ENCODE measurements at places on chromosomes 1 and 21. TPM values are rescaled to one million over a fixed set of nuclear protein-coding genes. Genes with fewer than 3 reads are reported as not detected.
A peak's percentile ranks its signal among the peaks of the same experiment; 100 is the strongest.

The LHX8 gene
- not detected for total RNA-seq

The SLC1A7 gene
- not detected for total RNA-seq

DNA sequence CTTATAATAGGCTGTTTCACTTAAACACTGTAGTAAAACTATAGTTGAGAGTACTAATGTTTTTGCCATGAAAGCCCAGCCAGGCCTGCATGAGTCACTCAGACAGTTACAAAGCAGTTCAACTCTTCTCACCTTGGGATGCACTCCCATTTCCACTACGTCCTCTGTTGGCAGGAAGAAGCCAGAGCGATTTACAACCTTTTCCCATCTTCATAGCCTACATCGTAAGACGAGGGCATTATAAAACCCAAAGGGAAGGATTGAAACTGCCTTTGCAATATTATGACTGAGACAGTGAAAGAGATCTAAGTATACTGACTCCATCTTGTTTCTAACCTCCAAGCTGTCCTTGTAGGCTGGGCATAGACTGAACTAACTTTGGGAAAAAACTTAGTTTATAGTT is 71.8 kb upstream of the CSF1 start:
- no peaks in the 10 kb centered on the region for H3K27me3 ChIP-seq
- H3K36me3 ChIP-seq: no peaks in the 10 kb centered on the region
- no peak for DNase-seq
- H3K4me1 ChIP-seq: no peaks in the 10 kb centered on the region

DNA sequence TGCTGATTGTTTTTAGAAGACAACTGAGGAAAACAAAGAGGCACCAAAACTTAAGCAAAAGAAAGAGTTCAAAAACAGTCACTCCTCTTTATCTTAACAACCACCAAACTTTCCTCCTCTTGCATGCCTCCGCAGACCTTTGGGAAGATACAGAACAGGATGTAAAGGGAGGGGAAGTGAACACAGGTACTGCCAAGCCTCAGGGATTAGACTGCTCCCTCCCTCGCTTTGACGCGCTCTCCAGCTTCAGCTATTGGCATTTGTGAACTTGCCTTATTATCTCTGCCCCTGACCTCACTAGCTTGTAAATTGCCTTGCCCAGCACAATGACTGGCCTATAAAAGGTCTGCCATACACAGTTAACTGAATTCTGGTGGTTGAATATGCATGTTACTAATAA is 4.8 kb upstream of the SRP9 start:
- H3K27me3 ChIP-seq: no peaks in the 10 kb centered on the region
- H3K4me1 ChIP-seq: peaks cover 32% of the 10 kb centered on the region
- H3K36me3 ChIP-seq: no peaks in the 10 kb centered on the region
- H3K27ac ChIP-seq: peak overlapping the region; percentile 62
- DNase-seq: no peak
- H3K4me3 ChIP-seq: no peak overlapping the region

DNA sequence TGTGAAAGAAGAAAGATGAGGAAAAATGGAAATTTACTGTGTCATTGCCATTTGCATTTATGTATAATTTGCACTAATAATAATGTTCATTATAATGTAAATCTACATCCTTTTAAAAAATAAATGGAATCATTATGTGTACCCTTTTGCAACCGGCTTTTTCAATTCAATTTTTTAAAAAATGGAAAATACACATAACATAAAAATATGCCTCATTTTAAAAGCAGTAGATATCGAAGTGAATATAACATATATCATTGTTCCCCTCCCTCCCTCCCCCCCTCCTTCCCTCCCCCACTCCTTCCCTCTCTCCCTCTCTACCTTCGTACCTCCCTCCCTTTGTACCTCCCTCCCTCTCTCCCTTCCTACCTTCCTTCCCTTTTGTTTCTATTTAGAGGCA is 33.0 kb downstream of the UBE4B start:
- H3K27me3 ChIP-seq: no peaks in the 10 kb centered on the region
- peaks cover 23% of the 10 kb centered on the region for H3K4me1 ChIP-seq
- H3K36me3 ChIP-seq: no peaks in the 10 kb centered on the region
- H3K27ac ChIP-seq: no peak overlapping the region
- no peak for DNase-seq
- no peak overlapping the region for H3K4me3 ChIP-seq

- H3K4me1 ChIP-seq: no peaks in the 10 kb centered on the region
- no peak for DNase-seq
- H3K27me3 ChIP-seq: no peaks in the 10 kb centered on the region
- H3K4me3 ChIP-seq: no peak overlapping the region
Observed at GRCh38 chr1:5566924-5567323, 425.3 kb downstream of the NPHP4 start.

DNA sequence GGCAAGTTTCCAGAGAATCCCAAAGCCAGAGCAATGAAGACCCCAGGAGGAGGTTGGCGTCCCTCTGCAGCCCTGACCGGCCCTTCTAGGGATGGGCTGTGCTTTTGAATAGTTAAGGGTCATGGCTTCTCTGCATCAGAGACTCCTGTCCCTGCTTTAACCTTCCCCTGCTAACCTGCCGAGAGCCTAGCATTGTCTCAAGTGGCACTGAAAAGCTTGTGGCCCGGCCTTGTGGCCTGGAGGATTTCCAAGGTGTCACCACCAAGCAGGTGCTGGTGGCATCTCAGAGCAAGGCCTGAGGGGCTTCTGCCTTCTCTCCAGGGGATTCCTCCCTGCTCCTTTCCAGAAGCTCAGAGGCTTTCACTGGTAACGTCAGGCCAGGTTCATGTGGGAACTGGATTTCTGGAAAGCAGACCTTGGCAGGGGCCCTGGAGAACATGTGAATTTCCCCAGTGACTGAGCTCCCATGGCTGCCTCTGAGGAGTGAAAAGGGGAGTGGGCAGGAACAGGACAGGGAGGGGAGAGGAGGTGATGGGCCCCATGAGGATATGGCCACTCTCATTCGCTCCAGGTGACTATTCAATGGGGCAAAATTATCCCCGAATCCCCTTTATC is 409.9 kb downstream of the PTPRU start:
- no peak overlapping the region for H3K27ac ChIP-seq
- no peaks in the 10 kb centered on the region for H3K4me1 ChIP-seq
- no peaks in the 10 kb centered on the region for H3K36me3 ChIP-seq
- H3K4me3 ChIP-seq: no peak overlapping the region

DNA sequence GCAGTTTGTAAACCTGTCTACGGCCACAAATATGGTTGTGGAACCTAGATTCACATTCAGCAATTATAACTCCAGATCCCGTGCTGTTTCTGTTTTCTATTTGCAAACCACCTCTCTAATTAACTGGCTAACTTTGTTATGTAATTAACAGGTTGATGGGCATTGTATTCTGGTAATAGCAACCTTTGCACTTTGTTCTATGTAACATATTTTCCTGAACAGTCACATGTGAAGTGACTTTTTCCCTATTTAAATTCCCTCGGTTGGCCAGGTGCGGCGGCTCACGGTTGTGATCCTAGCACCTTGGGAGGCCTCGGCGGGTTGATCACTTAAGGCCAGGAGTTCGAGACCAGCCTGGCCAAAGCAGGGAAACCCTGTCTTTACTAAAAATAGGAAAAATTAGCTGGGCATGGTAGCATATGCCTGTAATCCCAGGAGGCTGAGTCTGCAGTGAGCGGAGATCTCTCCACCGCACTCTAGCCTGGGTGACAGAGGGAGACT is 1.4 kb downstream of the ACADM start:
- peak; percentile 35 for DNase-seq
- no peak overlapping the region for H3K4me3 ChIP-seq
- peak overlapping the region; percentile 94 for H3K27ac ChIP-seq
- H3K27me3 ChIP-seq: no peaks in the 10 kb centered on the region
- H3K4me1 ChIP-seq: peaks cover 18% of the 10 kb centered on the region

DNA sequence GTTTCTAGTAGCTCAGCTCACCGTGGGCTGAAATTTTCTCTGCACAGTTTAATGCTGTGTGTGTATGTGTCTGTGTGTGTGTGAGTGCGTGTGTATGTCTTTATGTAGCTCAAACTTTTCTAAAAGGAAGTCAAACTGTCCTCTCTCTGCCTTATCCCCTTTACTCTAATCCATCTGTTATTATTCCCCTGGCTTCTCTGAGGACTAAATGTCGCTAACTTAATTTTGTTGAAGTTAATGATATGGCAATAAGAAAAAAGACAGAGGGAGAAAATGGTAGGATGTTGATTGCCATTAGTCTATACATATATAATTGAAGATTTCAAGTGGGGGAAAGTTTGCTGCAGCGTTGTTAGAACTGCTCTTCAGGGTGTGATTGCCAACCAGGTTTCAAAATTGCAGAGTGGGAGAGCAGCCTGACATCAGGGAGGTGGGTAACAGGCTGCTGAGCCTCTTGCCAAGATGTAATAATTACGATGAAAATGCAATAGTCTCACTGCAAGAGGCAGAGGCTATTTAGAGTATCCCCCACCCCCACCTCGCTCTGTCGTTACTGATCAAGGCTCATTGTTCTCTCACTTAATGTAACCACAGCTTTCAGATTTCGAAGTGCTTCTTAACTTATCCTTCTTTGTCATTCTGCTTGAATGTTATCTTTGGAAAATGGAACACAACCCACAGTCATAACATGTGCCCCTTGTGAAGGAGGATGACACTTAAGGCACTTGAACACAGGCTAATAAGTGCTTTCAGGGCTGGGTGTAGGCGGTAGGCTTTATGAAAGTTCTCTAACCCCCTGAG is 559.0 kb upstream of the PLXNA2 start:
- no peaks in the 10 kb centered on the region for H3K4me1 ChIP-seq
- no peak overlapping the region for H3K4me3 ChIP-seq
- H3K27me3 ChIP-seq: no peaks in the 10 kb centered on the region
- DNase-seq: no peak
- H3K27ac ChIP-seq: no peak overlapping the region
- no peaks in the 10 kb centered on the region for H3K36me3 ChIP-seq

GRCh38 chr1:56833088-56833487 is 13.9 kb upstream of the FYB2 start:
- no peak for DNase-seq
- H3K27ac ChIP-seq: no peak overlapping the region
- no peak overlapping the region for H3K4me3 ChIP-seq
- no peaks in the 10 kb centered on the region for H3K36me3 ChIP-seq

- H3K27ac ChIP-seq: no peak overlapping the region
- H3K4me3 ChIP-seq: no peak overlapping the region
- DNase-seq: no peak
- H3K36me3 ChIP-seq: no peaks in the 10 kb centered on the region
- H3K27me3 ChIP-seq: no peaks in the 10 kb centered on the region
Observed at GRCh38 chr1:53458634-53459033, 565 bp upstream of the DMRTB1 start.

Measured in upper lobe of left lung (tissue), 6 donors.